ENCODE measurements at places on chromosomes 5 and 9.

DNA sequence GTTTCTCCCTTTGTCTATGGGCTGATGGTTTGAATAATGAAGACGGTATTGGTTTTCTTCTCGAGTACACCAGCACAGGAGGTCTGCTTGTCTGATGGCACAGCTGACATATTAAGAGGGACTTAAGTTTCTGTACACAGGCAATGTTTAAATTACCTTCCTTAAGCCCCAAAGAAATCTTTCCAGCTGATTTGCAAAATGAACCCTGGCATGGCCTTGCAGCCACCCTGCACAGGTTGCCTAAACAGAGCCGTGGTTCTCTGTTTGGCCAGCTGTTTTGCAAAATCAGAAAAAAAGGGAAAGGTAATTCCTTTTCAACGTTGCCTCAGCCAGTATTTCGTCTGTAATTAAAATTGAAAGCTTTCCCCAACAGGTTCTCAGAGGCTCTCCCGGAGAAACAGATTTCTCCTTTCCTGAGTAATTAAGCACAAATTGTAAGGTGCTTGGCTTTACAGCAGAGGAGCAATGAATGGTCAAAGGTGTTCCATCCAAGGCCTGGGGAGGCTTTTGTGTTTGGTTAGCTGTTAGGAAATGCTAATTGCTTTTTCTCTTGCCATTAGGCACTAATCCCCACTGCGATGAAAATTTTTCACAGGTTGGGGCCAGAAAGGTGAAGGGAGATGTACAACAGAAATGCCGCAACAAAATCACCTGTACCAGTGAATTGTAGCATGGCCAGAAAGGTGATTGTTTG lies 138.9 kb downstream of the RASEF start:
- DNase-seq = no peak

GRCh38 chr5:32679218-32679617 lies 31.9 kb upstream of the NPR3 start:
- peak; percentile 23 for DNase-seq

DNA sequence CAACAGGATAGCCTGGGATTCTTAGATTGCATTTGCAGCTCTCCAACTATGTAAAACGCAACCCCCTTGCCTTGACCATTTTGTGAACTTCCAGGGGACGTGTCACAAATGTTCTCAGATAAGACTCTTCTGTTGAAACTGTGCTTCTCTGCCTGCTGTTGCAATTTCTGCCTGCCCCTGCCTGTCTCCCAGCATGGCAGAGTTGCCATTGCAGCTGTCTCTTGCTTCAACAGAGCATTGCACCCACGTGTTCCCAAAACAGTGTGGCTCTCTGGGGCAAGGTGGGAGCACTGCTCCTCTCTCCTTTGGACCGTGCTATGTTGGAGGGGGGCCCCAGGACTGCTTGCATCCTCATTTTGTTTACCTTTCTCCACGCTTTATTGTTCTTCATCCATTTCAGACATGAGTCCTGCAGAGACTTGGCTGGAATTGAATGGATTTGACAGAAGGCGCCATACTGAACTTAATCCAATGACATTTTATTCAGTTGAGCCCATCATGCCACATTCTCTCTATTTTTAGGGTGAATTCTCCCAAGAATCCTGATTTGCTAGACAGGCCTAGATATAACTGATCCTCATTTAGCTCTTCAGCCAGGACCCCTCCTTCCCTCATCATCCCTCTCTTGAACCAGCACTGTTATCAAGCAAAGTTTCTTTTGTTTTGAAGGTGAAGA lies 90.7 kb downstream of the MAT2B start:
- DNase-seq = no peak

DNA sequence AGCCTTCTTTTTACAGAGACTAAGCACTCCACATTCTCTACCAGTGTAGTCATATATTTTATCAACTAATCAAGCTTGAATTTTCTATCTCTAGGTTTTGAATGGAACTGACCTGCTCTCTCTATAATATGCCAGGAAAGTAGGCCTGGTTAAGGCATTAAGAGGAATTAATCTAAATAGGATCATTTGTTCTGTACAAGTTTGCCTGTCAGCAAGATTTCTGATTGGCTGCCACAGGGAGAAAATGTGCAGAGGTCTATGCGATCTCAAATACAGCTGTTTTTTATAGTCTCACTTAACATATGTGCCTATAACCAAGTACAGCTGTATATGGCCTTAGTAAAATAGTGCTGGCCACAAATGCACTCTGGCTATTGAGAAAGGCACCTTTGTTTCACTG lies 418.8 kb downstream of the KDM4C start:
- no peak for DNase-seq

- DNase-seq = no peak
These were observed 24.8 kb downstream of the CDC37L1 start for GRCh38 chr9:4704129-4704528.

GRCh38 chr9:118961857-118962256 lies 407.4 kb downstream of the BRINP1 start:
- DNase-seq = peak; percentile 86

- no peak for DNase-seq
These were observed 12.4 kb upstream of the UBAC1 start for GRCh38 chr9:135973277-135974219.

DNA sequence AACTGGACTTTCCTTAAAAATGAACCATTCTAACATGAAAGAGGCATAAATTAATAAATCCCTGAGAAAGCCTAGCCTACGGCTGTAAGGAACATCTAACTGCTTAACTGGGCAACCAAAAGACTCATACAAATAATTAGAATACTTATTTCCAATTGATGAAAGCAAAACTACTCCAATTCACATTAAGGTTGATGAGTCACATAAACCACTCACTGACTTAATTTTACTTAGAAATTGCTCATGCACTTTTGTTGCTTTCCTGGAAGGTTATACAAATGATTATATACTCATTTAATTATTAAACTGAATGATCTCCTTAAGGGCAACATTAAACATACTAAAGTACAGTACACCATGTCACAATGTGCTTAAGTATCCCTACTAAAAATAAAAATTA lies 101.9 kb downstream of the NFIB start:
- DNase-seq = peak; percentile 15

DNA sequence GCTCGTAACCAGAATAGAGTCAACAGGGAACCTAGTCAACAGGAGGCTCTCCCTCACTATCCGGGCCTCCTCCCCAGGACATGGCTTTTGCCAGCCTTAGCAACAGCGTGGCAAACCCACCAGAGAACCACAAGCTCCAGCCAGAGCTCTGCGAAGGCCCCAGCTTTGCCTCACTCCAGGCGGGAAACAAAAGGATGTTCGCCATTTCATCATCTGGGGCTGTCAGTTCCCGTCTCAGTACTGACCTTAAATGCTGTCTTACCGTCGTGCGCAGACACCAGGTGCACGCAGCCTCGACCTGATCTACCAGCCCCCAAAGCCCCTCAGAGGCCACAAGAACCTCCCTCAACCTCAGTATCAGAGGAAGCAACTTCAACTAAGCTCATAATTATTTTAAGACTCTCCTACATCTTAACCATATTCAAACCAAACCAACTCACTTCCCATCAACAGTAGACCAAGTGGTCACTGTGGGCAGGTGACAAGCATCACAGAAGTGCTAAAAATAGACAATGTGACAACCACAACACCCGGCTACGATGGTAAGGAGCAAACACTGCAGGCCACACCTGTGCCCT lies 71.4 kb downstream of the SEMA4D start:
- no peak for DNase-seq

- no peak for DNase-seq
These were observed 3.3 kb upstream of the NINJ1 start for GRCh38 chr9:93137362-93137761.

DNA sequence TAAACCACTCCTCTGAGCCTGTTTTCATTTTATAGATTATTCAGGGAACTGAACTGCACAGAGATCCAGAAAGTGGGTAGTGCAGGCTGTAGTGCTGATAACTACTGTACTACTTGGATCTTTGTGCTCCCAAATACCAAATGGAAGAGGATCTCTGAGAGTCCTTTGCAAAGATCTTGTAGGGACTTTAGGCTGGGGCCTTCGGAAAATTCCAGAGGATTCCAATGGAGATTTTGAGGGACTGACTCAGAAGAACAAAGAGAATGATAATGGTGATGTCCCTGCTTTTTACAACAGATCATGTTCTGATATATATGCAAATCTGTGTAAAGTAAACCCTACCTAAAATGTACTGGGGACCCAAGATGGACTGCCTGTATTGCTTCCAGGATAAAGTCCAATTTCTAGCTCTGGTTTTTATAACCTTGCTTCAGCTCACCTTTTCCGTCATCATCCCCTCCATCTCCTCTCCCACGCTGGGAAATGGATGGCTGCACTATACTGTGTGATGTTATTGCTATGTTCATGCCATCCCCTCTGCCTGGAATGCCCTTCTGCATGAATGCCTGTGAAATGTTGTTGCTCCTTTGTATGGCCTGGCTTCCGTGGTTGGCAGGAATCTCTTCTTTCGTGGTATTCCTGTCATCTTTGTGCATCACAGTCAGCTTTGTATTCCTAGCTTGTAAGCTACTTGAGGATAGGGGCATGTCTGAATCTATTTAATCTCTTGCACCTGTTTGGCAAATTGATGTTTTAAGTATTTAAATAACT lies 9.7 kb upstream of the PSMD5 start:
- DNase-seq = no peak

DNA sequence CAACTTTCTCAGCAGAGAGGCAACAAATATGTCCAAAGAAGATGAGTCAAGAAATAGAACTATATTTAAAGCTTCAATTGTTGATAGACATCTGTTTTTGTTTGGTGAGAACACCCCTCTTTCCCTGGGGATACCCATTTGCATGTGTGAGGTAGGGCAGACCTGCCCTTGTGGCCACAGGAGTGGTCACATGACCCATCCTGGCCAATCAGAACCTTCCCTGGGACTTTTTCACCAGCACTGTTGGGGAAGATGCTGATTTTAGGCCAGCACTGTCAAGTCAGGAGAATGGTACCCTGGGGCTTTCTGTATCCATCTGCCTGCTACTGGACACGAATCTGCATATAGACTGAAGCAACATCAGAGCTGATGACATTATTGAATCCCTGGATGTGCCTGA lies 211.2 kb downstream of the CDK5RAP2 start:
- no peak for DNase-seq

- DNase-seq = peak; percentile 65
These were observed 118.8 kb downstream of the CDC42SE2 start for GRCh38 chr5:131382407-131383395.

All from EL (cell line).